AG08395 (cell line): ENCODE measurements at places on chromosomes 3 and 15.

GRCh38 chr3:135023996-135024658, 229.1 kb downstream of the EPHB1 start:
- DNase-seq = no peak

GRCh38 chr15:83943849-83944404, 290.0 kb downstream of the ADAMTSL3 start:
- no peak for DNase-seq

DNA sequence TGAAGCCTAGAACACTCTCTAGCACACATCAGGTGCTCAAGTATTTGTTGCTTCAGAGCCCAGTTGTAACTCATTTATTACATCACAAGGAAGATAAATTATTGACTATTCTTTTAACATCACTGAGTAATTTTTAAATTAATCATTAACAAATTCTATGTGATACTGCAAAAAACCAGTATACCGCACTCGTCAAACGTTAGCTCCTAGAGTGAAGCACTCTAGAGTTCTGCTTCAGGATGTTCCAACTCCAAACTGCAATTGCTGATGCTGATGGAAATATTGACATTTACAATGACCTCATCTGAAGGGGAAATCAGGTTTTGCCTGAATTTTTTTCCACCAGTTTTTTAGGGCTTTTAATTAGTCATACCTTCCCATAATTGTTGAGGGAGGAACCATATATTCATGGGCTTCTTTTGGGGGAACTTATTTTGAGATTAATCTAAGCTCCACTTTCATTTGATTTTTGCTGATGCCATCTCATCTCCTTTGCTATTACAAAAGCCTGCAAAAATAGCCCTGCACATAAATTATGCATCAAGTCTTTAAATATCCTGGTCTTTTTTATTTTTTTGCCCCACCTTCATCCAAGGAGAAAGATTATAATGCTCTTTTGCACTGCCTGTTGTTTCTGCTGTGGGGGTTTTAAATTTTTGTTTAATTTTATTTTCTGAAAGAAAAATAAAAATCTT, 123.0 kb upstream of the STAC start:
- no peak for DNase-seq

DNA sequence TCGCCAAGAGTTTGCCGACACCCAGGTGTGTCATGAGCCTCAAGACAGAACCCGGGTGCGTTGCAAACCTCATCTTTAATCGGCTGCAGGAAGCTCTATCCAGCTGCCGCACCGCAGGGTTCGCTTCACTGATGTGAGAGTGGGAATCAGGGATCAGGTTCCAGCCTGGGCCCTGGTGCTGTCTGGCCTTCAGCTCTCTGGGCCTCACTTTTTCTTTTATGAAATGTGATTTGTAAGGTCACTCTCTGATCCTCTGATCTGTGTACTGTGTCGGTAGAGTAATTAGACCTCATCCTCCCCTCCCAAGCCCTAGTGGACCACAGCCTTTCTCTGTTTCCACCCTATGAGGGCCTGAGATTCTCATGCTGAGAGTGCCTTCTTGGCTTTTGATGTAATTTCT, 202.8 kb upstream of the UBE2E1 start:
- no peak for DNase-seq

- DNase-seq = no peak
These were observed 642 bp downstream of the COX5A start for GRCh38 chr15:74937272-74937589.

- no peak for DNase-seq
These were observed 42.3 kb upstream of the ROPN1 start for GRCh38 chr3:124034016-124034843.

DNA sequence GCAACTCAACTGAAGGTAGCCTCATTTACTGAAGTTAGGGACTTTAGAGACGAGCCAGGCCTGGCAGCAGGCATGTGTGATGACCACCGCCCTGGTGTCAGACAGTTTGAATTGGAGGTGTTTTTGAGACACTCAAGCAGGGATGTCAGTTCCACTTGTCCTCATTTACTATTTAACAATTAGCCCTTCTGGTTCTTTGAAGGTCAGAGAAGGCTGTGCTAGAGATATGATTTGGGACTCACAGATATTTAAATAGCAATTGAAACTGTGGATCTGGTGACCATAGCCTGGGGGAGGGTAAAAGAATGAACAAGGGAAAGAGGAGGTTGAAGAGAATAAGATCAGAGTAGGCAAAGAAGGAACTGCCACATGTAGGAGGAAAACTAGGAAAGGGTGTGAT, 74.6 kb downstream of the REC114 start:
- no peak for DNase-seq

DNA sequence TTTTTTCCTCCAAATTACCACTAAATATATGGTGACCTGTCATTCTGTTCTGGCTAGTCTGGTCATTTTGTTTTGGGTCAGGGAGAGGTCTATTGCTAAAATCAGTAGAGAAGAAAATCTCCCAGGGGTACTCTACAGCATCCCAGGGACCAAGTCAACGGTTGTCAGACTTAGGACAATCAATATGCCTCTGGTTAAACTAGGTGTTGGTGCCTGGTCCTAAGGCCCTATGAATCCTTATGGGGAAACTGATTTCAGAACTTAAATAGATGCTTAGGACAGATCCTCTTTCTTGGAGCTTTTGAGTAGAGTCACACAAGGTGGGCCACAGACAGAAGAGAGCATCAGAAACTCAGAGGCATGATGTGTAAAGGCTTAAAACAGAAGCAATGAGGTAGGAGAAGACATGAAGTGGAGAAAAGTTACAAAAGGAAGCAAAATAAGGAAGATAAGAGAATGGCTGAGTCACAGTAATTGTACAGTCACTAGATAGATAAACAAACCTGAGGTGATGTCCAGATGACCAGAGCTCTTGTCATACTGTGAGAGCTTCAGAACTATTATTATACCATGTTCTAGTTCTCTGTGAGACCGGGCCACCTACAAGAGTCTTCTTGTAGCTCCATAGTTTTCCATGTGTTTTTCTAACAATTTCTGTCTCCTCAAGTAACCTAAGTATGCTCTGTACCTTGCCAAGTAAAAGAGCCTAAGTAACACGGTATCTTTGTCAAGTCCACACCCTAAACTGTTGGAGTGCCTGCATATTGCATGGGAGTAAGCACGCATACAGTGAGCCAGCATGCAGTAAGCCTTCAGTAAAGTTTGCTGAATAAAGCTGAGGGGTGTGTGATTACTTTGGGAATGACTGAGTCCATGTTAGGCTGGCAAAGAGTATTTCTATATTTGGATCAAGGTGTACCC, 44.6 kb upstream of the LEKR1 start:
- peak; percentile 37 for DNase-seq

DNA sequence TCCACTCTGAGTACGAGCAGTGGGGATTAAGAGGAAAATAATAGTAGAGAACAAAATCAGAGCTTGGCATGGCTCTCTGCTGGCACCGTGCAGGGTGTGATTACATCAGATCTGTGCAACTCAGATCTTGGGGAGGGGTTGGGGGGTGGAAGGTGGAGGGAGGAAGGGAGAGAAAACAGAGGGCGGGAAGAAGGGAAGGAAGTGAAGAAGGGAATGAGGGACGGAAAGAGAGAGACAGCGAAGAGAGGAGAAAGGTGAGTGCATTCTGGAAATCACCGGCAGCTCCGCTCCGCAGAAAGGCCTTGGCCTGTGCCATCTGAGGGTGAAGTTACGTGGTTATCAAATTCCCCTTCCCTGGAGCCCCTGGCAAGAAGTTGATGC, 31.0 kb upstream of the ADAMTS17 start:
- no peak for DNase-seq

DNA sequence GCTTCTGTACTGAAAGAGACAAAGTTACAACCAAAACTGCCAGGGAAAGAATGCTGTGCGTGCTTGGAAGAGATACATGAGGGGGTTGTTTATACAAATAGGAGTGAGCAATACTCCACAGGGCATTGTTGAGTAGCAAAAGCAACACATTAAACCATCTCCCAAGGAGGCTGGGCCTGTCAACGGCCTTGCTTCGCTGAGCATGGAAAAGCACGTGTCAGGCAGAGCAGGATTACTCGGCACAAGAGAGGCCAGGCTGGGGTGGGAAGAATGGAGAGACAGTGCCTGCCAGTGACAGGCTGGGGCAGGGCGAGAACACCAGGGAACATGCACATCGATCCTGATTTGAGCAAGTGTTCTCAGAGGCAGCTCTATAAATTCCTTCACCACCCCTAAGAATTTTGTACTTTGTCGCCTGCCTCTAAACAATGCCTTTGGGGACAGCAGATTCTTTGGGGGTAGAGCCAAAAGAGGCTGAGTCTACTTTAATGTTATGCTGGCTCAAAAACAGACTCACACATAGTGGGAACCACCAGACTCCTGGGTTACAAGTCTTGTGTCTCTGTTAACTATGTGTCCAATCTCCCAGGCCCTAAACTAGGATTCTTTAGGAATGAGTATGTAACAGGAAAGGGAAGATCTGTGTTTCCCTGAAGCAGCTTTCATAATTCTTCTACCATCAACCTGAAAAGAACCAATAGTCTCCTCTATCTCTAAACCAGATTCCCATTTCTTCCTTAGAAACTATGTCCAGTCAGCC, 67.2 kb downstream of the LIPC start:
- DNase-seq = peak; percentile 89

DNA sequence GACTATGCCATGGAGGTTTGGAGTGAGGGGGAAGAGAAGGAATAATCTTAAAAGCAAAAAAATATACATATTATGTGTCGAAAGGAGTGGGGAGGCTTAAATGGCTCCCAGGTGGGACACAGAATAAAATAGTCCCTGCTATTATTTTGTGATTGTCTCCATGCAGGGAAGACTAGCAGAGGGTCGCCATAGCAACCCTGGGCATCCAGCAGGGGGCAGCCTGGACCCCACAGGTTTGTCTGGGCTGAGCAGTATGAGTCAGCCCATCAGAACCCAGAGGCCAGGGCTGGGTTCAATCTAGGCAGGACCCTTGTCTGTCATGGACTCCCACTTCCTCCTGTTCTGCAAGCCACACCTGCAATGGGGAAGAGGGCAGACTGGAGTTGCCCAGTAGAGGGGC, 17.6 kb upstream of the LINGO1 start:
- no peak for DNase-seq

DNA sequence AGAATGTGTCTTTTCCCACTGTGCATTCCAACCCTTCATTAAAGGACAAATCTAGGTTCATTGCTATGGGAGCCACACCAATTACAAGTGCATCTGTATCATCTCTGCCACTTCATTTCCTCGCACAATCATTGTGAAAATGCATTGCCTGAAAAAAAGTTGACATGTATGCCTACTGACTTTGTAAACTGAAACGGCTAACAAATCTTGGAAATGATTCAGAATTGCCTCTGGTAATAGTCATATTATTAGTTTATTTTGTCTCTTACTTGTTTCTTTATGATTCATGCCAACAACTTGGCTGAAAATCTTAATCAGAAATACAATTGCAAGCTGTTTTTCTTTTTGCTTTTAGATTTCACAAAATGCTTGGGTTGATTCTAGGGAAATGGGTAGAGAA, 497.1 kb downstream of the ZIC1 start:
- DNase-seq = no peak

GRCh38 chr15:67043939-67044771, 21.2 kb upstream of the SMAD3 start:
- peak; percentile 76 for DNase-seq

GRCh38 chr3:156617781-156618180, 56.6 kb upstream of the TIPARP start:
- no peak for DNase-seq

GRCh38 chr15:49900903-49901235, 218.2 kb downstream of the ATP8B4 start:
- DNase-seq = no peak

DNA sequence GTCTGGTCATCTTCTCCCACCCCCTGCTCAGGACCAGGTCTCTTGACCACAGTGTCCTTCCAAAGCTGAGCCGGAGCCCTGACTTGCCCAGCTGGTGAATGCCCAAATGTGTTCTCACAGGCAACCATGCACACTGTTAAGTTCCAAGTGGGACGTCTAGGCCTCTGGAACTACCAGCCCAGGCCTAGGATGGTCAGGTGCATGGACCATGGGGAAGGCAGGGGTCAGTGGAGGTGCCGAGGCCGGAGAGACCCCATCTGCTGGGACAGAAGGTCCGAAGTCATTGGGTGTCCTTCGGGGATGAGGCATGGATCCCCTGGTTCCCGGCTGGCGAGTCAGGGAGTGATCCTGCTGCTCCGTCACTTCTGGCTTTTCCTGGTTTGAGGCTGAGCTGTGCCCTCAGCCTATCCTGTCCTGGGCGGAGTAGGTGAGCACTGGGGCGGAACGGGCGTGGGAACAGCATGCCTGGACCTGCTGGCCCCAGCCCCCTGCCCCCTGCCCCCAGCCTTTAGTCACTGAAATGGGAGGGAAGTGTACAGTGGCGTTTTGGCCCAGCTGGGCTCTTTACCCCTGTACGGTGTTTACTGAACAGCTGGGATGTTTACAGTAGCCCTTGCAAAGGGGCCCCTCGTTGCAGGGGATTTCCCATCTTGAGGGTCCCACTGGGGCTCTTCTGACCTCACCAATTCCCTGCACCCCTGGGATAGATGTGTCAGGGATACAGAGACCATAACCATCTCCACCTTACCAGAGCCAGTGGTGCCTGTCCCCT, 12.1 kb downstream of the SEMA3F start:
- DNase-seq = no peak

DNA sequence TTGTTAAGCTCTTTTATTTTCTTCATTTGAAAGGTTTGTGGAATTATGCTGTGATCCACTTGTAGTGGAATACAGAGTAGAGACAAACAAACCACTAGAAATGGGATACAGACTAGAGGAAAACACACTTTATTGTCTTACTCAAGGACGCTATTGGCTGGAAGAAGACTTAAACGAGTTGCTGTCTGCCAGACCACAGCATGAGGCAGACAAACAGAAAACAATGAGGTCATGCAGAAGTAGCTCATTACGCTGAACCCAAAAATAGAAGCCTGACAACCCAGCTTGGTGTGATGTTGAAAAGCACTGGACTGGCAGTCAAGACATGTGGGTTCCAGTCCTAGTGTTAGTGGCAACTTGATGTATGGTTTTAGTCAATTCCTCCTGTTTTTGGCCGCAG, 62.4 kb upstream of the P3H2 start:
- DNase-seq = peak; percentile 87

GRCh38 chr3:186717039-186717457, at the start of gene KNG1:
Gene KNG1, plus strand, starts transcription at chr3:186717359. Its CDS starts 184 bp downstream, at chr3:186717543.
- no peak for DNase-seq

GRCh38 chr3:64870876-64871646, 183.3 kb upstream of the ADAMTS9 start:
- no peak for DNase-seq

- no peak for DNase-seq
These were observed 775.0 kb downstream of the SQOR start for GRCh38 chr15:46409841-46410301.

- DNase-seq = no peak
These were observed 722.9 kb upstream of the CFAP20DC start for GRCh38 chr3:59772416-59773408.

DNA sequence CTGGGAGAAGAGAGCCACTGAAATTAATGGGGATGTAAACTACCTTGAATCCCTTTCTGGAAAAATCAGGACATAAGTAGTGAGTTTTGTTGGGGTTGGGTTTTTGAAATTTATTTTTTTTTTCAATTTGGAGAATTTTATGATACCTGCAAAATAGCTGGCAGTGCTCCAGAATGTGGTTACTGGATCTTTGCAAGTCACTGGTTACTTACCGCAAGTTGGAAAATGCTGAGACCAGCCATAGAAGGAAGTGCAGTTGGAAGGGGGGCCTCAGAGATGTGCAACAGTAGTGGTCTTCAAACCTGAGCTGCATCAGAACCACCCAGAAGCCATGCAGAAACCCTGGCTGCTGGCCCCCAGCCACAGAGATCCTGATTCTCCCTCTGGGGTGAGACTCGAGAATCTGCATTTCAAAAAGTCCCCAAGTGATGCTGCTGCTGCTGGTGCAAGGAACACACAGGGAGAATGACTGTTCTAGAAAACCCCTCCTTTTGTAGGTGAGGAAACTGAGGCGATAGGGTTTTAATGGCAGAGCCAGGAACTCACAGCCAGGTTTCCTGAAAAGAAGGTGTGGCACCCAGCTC, 39.7 kb downstream of the SEMA5B start:
- DNase-seq = no peak
